Keratinocyte (primary cell): ENCODE measurements at places on chromosomes 11 and 22.

GRCh38 chr11:110710628-110711381 lies 1.4 kb downstream of the ARHGAP20 start:
- no peak for DNase-seq

- no peak for DNase-seq
These were observed 8.9 kb downstream of the RDX start for GRCh38 chr11:110287537-110287936.

- DNase-seq = no peak
These were observed 1312.9 kb downstream of the FAM181B start for GRCh38 chr11:81420668-81421250.

- no peak for DNase-seq
These were observed 569.8 kb upstream of the B3GAT1 start for GRCh38 chr11:134981835-134982234.

- DNase-seq = no peak
These were observed at the start of gene MICAL3 for GRCh38 chr22:18024276-18024939. MICAL3 (minus strand) TSS chr22:18024561; CDS start chr22:17906812, 117,749 bp downstream.

DNA sequence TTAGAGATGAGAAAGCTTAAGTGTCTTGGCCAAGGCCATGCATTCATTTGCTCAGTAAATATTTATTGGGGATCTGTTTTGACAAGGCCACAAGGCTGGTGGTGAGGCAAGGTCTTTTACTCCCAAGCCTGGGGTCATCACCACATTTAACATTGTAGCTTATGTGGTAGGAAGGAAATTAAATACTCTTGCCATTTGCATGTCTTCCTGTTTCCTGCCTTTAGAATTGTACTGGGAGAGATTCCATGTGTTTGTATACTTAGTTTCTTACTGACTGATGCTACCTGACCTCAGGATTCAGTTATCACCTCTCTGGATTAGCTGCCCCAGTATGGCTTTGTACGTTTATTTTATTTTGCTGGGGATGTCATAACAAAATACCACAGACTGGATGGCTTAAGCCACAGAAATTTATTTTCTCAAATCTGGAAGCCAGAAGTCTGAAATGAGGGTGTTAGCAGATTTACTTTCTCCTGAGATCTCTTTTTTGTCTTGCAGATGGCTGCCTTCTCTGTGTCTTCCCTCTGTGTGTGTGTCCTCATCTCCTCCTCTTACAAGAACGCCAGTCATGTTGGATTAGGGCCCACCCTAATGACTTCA lies 44.8 kb downstream of the SPECC1L start:
- DNase-seq = no peak
